Metanephros (tissue), 2 donors: ENCODE measurements at places on chromosomes 2 and 18. TPM values are rescaled to one million over a fixed set of nuclear protein-coding genes. Genes with fewer than 3 reads are reported as not detected.

C2orf49 gene
- 12.4 TPM for total RNA-seq

CTLA4 gene
- 0.29 TPM for total RNA-seq

SCYGR4 gene
- total RNA-seq: not detected

HMSD gene
- total RNA-seq: 0.18 TPM

HOXD9 gene
- total RNA-seq: 50.0 TPM

MFSD2B gene
- 2.2 TPM for total RNA-seq

SUPT7L gene
- total RNA-seq: 41.2 TPM

SPDYA gene
- 2.3 TPM for total RNA-seq

PRSS56 gene
- 0.18 TPM for total RNA-seq

PPP1R1C gene
- total RNA-seq: 1.7 TPM

SERPINB3 gene
- total RNA-seq: not detected

HES6 gene
- total RNA-seq: 6.5 TPM

ZNF804A gene
- total RNA-seq: 0.99 TPM

CAPN13 gene
- total RNA-seq: 2.0 TPM

MDH1B gene
- 7.0 TPM for total RNA-seq

ZNF532 gene
- 97.4 TPM for total RNA-seq

ANKRD30B gene
- not detected for total RNA-seq

DNER gene
- total RNA-seq: 44.3 TPM

FLACC1 gene
- 3.5 TPM for total RNA-seq

C2orf66 gene
- not detected for total RNA-seq

FOXD4L1 gene
- 0.12 TPM for total RNA-seq

CXCR1 gene
- total RNA-seq: 1.4 TPM

LOXHD1 gene
- total RNA-seq: 2.2 TPM

HPCAL1 gene
- 30.1 TPM for total RNA-seq

ADRA2B gene
- total RNA-seq: 4.6 TPM

NGEF gene
- 1.7 TPM for total RNA-seq

UGT1A4 gene
- 0.29 TPM for total RNA-seq

PLGLB1 gene
- total RNA-seq: 6.9 TPM

PFN4 gene
- total RNA-seq: 2.6 TPM

CFAP65 gene
- total RNA-seq: 0.23 TPM

CAMKMT gene
- 19.9 TPM for total RNA-seq

ARHGAP25 gene
- 10.8 TPM for total RNA-seq

SLC4A3 gene
- total RNA-seq: 8.3 TPM

CPLX4 gene
- not detected for total RNA-seq

KIF1A gene
- 10.5 TPM for total RNA-seq

EMX1 gene
- total RNA-seq: 46.9 TPM

INO80D gene
- 19.8 TPM for total RNA-seq

APCDD1 gene
- 133 TPM for total RNA-seq

PRKAG3 gene
- total RNA-seq: 5.0 TPM
